ENCODE measurements at places on chromosomes 11 and 22.

- peak; percentile 67 for DNase-seq
These were observed 98.6 kb upstream of the AKIP1 start for GRCh38 chr11:8812438-8812837.

DNA sequence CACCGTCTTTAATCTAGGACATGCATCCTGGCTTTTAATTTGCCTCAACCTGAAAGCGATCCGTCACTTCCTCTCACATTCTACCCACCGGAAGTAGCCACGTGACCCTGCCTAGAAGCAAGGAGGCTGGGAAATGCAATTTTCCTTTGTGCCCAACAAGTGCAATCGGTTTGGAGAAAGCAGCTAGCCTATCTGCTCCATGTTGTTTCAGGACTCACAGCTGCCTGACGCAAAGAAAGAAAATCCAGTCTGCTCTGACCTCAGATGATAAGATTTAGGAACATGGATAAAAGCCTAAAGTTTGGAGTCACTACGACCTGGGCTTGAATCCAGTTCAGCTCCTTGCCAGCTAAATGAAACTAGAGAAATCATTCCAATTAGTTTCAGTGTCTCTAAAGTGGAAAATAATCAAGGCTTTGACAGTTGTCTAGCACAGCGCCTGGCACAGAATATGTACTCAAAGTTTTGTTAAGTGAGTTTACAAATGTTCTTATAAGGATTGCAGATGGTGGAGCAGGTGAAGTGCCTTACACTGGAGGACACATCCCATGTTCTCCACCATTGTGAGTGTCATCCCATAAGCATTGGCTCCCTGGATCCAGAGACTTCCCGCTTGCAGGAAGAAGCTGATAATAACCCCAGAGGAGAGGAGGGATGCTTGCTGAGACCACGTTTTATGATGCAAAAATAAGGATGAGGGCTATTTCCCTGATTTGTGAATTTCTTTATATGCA lies 553.7 kb downstream of the MN1 start:
- peak; percentile 54 for DNase-seq

DNA sequence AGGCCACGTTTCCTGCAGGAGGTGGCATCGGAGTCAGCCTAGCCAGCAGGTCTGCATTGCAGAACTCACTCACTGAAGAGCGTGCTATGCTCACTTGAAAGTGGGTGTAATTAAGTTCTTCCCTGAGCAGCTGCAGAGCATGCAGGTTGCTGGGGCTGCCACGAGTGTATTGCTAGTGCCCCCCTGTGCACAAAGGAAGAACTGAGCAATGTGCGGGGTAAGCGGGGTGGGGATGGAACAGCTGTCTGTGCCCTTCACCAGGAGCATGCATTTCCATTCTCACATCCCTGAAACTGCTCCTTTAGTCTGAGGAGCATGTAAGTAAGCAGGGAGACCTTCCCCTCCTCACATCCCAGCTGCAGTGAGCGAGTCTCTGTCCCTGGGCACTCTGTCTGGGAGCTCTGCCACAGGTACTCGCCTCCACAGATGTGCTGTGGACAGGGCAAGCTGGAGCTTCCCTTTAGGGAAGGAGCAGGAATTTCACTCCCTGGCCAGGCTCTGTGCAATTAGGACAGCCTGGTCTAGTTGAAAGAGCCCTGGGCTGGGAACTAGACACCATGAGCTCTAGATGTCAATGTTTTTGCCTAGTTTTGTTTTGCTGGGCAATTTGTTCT lies 1031.8 kb downstream of the NTM start:
- DNase-seq: peak; percentile 56

DNA sequence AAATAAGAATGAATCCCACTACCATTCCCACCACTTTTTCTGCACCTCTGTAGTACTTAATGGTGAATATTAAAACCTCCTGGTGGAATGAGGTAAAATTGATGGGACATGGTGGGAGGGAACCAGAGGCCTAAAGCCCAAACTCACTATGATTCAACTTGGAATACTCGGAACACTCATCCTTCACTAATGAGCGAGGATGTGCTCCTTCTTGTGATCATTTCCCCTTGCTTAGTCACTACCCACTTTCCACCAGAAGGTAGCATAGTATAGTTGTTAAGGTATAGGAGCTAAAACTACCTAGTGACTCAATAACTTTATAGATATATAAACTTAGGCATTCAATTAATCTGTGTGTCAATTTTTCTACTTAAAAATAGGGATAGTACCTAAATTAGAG lies 728.9 kb downstream of the OPCML start:
- DNase-seq: peak; percentile 21

- peak; percentile 22 for DNase-seq
These were observed 1.6 kb downstream of the BRD1 start for GRCh38 chr22:49825944-49826602.

GRCh38 chr22:44245867-44246266 lies 65.1 kb downstream of the PARVG start:
- no peak for DNase-seq

DNA sequence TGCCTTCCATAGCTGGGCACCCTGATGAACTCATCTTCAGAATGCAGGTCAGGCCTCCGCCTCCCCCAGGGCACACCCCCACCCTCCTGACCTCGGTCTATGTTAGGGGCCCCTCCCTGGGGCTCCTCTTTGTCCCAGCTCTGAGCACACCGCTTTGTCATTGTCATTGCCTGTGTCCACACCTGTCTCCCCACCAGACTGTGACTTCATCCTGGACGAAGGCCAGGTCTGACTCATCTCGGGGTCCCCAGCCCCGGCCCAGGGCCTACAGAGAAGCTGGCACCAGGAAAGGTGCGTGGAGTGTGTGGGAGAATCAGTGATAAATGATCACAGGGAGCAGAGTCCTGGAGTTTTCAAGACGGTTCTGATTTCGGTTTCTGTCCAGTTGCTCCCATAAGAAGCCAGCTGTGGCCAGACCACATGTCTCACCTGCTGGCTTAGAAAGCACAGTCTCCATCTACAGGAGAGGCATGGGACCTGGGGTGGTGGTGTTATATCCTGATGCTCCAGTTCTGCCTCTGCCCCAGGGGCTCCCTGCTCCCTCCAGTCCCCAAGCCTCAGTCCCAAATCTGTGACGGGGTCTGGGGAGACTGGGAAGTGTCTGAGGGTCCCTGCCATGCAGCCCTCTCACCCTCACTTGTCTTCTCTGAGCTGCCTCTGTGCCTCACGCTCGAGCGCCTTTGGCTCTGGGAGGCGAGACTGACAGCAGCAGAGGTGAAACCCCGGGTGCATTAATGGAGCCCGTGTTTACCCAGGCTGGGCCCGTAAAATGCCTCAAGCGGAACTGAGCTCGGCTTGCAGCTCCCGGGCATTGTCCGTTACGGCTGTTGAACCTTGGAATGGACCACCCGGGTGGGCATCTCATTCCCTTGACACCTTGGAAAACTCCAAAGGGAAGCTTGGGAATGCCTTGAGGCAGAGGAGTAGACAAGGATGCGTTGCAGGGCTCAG lies 85.5 kb upstream of the WNT11 start:
- no peak for DNase-seq

DNA sequence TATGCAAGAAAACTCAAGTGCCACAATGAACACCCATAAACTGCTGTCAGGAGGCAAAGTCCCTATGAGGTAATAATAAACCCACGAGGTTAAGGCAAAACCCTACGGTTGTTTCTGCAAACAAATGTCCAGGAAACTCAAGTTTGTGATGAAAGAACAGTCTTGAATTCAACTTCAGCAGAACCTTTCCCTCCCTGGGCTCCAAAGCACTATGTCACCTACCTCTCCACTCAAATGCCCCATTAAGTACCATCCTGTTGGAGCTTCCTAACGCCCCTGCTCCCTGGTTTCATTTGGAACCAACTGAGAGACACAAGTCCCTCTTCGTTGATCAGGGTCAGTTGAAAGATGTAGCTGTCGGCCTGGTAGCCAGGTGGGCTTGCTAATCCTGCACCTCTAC lies 2.6 kb upstream of the C11orf91 start:
- no peak for DNase-seq

DNA sequence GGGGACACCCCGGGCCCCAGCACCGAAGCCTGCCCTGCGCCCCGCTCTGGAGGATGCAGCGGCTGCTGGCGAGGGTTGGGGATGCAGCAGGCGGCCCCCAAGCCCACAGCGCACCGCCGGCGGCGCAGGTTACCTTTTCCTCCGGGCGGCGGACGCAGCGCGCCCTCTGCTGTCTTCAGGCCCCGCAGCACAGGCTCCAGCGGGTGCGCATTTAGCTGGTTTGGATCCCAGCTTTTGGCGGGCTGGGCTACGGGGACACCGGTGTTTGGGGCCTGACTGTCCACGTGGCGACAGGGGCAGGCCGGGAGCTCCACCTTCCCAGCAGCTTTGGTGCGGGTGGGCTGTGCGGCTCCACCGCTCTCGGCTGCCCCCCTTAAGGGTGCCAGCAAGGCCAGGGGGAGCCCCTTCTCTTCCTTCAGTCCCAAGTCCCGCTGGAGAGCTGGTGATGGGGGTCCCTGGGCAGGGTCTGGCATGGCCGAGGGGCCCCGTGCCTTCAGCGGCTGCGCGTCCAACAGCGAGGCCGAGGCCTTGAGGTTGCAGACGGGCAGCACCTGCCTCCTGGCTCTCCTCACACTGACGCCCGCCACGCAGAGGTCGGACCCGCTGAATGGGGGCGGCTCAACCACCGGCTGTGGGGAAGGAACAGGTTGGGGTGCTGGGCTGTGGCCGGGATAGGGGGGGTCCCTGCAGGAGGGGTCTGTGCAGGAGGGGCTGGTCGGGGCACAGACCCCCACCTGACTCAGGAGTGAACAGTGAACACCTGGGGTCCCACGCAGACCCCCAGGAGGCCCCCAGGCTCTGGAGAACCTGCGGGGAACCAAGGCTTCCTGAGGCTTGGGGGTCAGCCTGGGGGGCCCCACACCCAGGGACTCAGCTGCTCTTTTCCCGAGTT lies 18.0 kb upstream of the IL17REL start:
- peak; percentile 52 for DNase-seq

GRCh38 chr11:30753504-30753903 lies 167.4 kb upstream of the MPPED2 start:
- DNase-seq: no peak

All from AG10803 (cell line).